ENCODE measurements at places on chromosomes 5 and 9. TPM values are rescaled to one million over a fixed set of nuclear protein-coding genes. Genes with fewer than 3 reads are reported as not detected.
A peak's percentile ranks its signal among the peaks of the same experiment; 100 is the strongest.

GRCh38 chr9:103407260-103407659, 412.1 kb downstream of the CYLC2 start:
- H3K27me3 ChIP-seq, result no peaks in the 10 kb centered on the region
- no peak for DNase-seq
- H3K27ac ChIP-seq, result no peak overlapping the region
- H3K36me3 ChIP-seq, result no peaks in the 10 kb centered on the region

DNA sequence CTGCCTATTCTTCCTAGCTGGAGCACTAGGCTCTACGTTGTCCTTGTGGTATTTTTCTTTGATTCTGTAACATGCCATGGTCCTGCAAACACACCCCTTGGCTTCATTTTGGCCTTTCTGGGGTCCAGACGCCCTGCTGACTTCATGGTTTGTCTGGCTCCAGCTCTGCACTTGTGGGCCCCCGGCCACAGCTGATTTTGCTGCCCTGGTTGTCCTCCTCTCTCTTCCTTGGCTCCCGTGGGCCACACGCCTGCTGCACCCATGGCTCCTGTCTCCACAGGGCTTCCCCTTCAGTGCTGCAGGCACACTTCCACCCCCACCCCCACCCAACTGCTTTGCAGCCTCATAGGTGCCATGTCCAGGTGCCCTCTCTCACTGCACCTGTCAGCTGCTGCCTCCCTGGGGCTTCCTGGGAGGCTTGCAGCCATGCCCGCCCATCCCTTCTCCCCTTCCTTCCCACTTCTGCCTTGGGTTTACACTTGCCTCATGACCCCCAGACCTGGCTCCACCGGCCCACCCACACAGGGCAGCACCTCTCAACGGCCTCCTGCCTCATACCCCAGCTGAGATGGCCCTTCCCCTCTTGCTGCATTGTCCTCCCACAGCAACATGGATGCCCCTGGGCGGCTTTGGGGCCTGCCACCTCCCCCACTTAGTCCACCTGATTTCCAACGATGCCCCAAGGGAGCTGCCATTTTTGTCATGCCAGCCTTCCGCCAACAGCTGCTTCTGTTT, 25.6 kb downstream of the SLC6A3 start:
- no peak for DNase-seq
- no peaks in the 10 kb centered on the region for H3K27me3 ChIP-seq
- H3K27ac ChIP-seq, result no peak overlapping the region
- H3K36me3 ChIP-seq, result no peaks in the 10 kb centered on the region
- no peaks in the 10 kb centered on the region for H3K4me1 ChIP-seq
- no peak overlapping the region for H3K4me3 ChIP-seq

DNA sequence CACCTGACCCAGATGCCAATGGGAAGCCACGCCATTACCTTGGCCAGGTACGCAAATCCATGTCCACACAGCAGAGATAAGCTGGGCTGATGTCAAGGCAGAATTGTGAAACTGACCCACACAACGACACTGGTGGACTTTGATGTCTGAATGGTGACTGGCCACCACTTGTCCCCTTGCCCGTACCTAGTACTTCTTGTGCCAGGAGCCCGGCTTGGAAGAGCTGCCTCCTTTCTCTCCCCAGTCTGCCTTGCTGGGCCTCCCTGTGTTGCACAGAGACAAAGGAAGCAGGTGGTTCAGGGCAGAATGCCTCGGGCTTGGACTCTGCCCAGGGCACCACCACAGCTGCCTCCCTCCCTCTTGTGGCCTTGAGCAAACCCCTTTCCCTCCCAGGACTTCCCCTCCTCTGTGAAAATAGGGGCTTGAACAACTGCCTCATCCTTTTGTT, 23.3 kb downstream of the PTGES2 start:
- H3K4me1 ChIP-seq, result peaks cover 13% of the 10 kb centered on the region
- H3K4me3 ChIP-seq, result no peak overlapping the region
- peak overlapping the region; percentile 94 for H3K27ac ChIP-seq
- H3K27me3 ChIP-seq, result no peaks in the 10 kb centered on the region
- H3K36me3 ChIP-seq, result peaks cover 29% of the 10 kb centered on the region

GRCh38 chr5:52878656-52879055, 90.9 kb downstream of the ITGA1 start:
- no peaks in the 10 kb centered on the region for H3K27me3 ChIP-seq
- no peak for DNase-seq
- no peak overlapping the region for H3K27ac ChIP-seq
- no peaks in the 10 kb centered on the region for H3K36me3 ChIP-seq
- H3K4me1 ChIP-seq, result no peaks in the 10 kb centered on the region
- no peak overlapping the region for H3K4me3 ChIP-seq

- no peak overlapping the region for H3K27ac ChIP-seq
- H3K36me3 ChIP-seq, result no peaks in the 10 kb centered on the region
- H3K4me3 ChIP-seq, result no peak overlapping the region
- no peak for DNase-seq
- H3K4me1 ChIP-seq, result peaks cover under 1% of the 10 kb centered on the region
Measured at GRCh38 chr5:149125386-149125891, 15.9 kb upstream of the ABLIM3 start.

DNA sequence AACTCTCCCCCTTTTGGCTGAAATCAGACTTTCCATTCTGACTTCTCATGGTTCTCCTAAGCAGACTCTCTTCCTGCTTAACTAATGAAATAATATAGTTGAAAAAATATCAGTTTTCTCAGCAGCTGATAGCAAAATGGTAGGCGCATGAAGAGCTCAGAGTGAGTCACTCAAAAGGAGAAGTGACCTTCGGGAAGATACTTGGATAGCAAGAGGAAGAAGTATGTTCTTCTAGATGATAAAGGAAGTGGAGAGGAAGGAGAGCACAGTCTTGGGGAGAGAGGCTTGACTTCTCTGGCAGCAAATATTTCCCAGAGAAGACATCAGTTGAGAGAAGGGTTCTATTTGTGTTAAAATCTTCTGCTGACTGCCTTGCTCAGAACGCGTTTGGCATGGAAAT, 101.5 kb downstream of the TAF11L14 start:
- no peak overlapping the region for H3K27ac ChIP-seq
- DNase-seq, result no peak
- H3K36me3 ChIP-seq, result no peaks in the 10 kb centered on the region
- no peaks in the 10 kb centered on the region for H3K4me1 ChIP-seq
- H3K27me3 ChIP-seq, result no peaks in the 10 kb centered on the region

DNA sequence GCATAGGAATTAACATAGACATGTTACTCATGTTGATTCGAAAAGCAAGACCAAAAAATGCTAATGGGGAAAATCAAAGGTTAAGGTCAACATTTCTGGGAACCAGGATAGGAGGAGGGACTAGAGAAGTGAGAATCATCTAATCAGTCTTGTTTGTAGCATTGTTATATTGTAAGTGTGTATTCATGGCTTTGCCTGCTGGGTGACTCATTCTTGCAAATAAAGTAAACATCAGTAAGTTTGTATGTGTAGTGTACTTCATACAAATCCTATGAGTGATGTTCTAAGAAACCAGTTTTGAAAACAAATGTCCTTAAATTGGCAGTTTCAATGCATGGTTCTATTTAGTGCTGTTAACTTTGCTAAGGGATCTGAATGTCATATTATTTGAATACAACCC, 79.0 kb upstream of the TMEM252 start:
- H3K4me3 ChIP-seq, result no peak overlapping the region
- H3K36me3 ChIP-seq, result no peaks in the 10 kb centered on the region
- no peaks in the 10 kb centered on the region for H3K27me3 ChIP-seq
- no peaks in the 10 kb centered on the region for H3K4me1 ChIP-seq
- DNase-seq, result no peak
- H3K27ac ChIP-seq, result no peak overlapping the region

- H3K36me3 ChIP-seq, result no peaks in the 10 kb centered on the region
- H3K4me3 ChIP-seq, result no peak overlapping the region
- H3K4me1 ChIP-seq, result no peaks in the 10 kb centered on the region
- DNase-seq, result no peak
Measured at GRCh38 chr9:27427272-27427643, 96.8 kb upstream of the IFNK start.

GRCh38 chr5:82319192-82319591, 41.0 kb upstream of the RPS23 start:
- no peak overlapping the region for H3K27ac ChIP-seq
- DNase-seq, result no peak
- no peaks in the 10 kb centered on the region for H3K36me3 ChIP-seq
- H3K4me1 ChIP-seq, result no peaks in the 10 kb centered on the region
- no peaks in the 10 kb centered on the region for H3K27me3 ChIP-seq

- H3K4me1 ChIP-seq, result peaks cover 13% of the 10 kb centered on the region
- no peaks in the 10 kb centered on the region for H3K27me3 ChIP-seq
- H3K4me3 ChIP-seq, result peak overlapping the region; percentile 57
- H3K36me3 ChIP-seq, result no peaks in the 10 kb centered on the region
Measured at GRCh38 chr5:154683101-154683880, 71.9 kb upstream of the LARP1 start.

The GLDC gene
- polyA plus RNA-seq, result 26.7 TPM

The OR1N1 gene
- not detected for polyA plus RNA-seq

The CAVIN4 gene
- polyA plus RNA-seq, result 0.07 TPM

Measured in liver (tissue), 10 donors.